ENCODE measurements at places on chromosomes 6 and 20. TPM values are rescaled to one million over a fixed set of nuclear protein-coding genes. Genes with fewer than 3 reads are reported as not detected.

TULP1 gene
- total RNA-seq: not detected

CAGE1 gene
- 0.04 TPM for total RNA-seq

PROCR gene
- total RNA-seq: 148 TPM

MEP1A gene
- not detected for total RNA-seq

EMILIN3 gene
- 0.51 TPM for total RNA-seq

NCOA3 gene
- total RNA-seq: 42.7 TPM

TGM3 gene
- total RNA-seq: 0.12 TPM

CTCFL gene
- 0.04 TPM for total RNA-seq

KCNQ5 gene
- 1.4 TPM for total RNA-seq

MARCKS gene
- total RNA-seq: 15.4 TPM

HM13 gene
- total RNA-seq: 251 TPM

TGM6 gene
- total RNA-seq: not detected

SLC22A7 gene
- not detected for total RNA-seq

SLC25A27 gene
- 0.66 TPM for total RNA-seq

CLIC5 gene
- not detected for total RNA-seq

ARID1B gene
- 15.1 TPM for total RNA-seq

BPIFB2 gene
- total RNA-seq: not detected

ZNF343 gene
- total RNA-seq: 16.5 TPM

PKHD1 gene
- total RNA-seq: not detected

PRRT1 gene
- total RNA-seq: 0.66 TPM

SLC17A9 gene
- total RNA-seq: 0.08 TPM

NELFE gene
- total RNA-seq: 99.5 TPM

NKX2-2 gene
- not detected for total RNA-seq

PBOV1 gene
- not detected for total RNA-seq

C6orf52 gene
- 1.7 TPM for total RNA-seq

OR2B6 gene
- not detected for total RNA-seq

LRRC73 gene
- 0.56 TPM for total RNA-seq

CCN5 gene
- total RNA-seq: 34.3 TPM

HLA-DQA1 gene
- not detected for total RNA-seq

RHAG gene
- total RNA-seq: not detected

CPXM1 gene
- total RNA-seq: 0.04 TPM

MAPK13 gene
- total RNA-seq: 0.48 TPM

LKAAEAR1 gene
- 0.84 TPM for total RNA-seq

PROKR2 gene
- total RNA-seq: not detected

ZNF391 gene
- total RNA-seq: 0.25 TPM

PLAGL1 gene
- 5.1 TPM for total RNA-seq

COX4I2 gene
- total RNA-seq: not detected

RRBP1 gene
- 160 TPM for total RNA-seq

KIF16B gene
- total RNA-seq: 16.5 TPM

FRK gene
- total RNA-seq: 2.0 TPM

C20orf204 gene
- 0.29 TPM for total RNA-seq

AFDN gene
- total RNA-seq: 20.2 TPM

CLPSL1 gene
- not detected for total RNA-seq

OVOL2 gene
- total RNA-seq: 0.35 TPM

NCR2 gene
- not detected for total RNA-seq

BEND6 gene
- total RNA-seq: 1.2 TPM

TRIM40 gene
- not detected for total RNA-seq

CRIP3 gene
- 0.11 TPM for total RNA-seq

PPIL6 gene
- 4.7 TPM for total RNA-seq

PRKN gene
- not detected for total RNA-seq

PHACTR1 gene
- not detected for total RNA-seq

POU5F1 gene
- total RNA-seq: 11.8 TPM

FOXC1 gene
- total RNA-seq: 5.4 TPM

HEY2 gene
- not detected for total RNA-seq

OR2J3 gene
- total RNA-seq: not detected

SLC17A1 gene
- total RNA-seq: not detected

BYSL gene
- total RNA-seq: 36.6 TPM

CCN6 gene
- total RNA-seq: not detected

STX11 gene
- total RNA-seq: 2.4 TPM
